PC-9 (cell line): ENCODE measurements at places on chromosomes 1 and 21. TPM values are rescaled to one million over a fixed set of nuclear protein-coding genes. Genes with fewer than 3 reads are reported as not detected.

Gene NRIP1
- total RNA-seq = 25.2 and 33.0 TPM in 2 replicates

DNA sequence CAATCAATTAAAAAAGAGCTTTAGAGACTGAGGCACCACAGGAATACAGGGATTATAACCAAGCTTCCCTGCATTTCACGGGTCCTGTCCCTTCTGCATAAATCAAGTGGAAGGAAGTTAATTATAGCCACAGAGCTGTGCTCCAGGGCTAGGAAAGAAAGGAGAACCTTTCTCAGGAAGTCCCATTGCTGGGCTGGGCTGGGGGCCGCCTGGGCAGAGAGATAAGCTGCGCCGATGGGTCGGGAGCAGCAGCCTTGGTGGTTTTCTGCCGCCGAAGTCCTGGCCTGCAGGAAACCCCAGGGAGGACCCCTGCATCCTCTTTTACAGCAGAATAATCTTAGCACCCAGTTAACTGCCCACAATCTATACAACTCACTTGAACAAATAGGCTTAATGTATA lies 12.6 kb upstream of the CD34 start:
- no peak for DNase-seq

- DNase-seq = no peak
Measured at GRCh38 chr1:55531644-55532043, 316.5 kb upstream of the USP24 start.

DNA sequence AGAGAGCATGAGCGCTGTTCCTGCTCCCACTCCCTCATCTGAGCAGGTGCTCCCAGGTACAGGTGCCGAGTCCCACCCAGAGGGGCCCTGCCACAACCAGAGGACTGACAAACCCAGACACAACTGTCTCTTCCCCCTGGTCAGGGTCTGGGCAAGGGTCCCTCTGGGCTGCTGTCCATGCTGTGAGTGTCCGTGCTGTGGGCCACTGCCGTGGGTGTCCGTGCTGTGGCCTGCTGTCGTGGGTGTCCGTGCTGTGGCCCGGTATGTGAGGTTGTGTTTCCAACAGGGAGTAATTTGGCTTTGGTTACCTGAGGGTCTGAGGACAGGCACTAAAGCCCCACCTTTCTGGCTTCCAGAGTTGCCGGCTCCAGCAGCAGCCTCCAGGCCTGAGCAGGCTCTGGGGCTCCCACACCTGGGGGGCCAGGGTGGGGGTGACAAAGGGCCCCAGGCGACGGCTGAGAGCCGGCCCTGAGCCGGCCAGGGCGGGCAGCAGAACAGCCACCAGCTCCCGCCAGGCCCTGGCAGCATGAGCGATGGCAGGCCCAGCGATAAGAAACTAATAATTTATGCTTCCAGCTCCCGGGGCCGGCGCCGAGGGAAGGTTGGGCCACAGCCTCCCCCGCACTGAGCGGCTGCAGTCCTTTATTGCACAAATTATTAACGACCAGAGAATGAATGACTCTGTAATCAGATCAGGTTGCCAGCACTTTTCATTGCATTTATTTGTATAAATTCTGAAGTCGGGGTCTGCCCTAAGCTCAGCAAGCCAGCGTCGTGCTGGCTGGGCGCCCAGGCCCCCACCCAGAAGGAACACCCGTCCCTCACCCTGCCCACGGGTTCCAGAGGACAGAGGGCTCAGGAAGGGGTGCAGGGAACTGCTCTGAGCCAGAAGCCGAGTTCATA lies 7.3 kb upstream of the SAMD11 start:
- no peak for DNase-seq

- no peak for DNase-seq
Measured at GRCh38 chr1:209157546-209158249, 425.8 kb upstream of the CAMK1G start.

DNA sequence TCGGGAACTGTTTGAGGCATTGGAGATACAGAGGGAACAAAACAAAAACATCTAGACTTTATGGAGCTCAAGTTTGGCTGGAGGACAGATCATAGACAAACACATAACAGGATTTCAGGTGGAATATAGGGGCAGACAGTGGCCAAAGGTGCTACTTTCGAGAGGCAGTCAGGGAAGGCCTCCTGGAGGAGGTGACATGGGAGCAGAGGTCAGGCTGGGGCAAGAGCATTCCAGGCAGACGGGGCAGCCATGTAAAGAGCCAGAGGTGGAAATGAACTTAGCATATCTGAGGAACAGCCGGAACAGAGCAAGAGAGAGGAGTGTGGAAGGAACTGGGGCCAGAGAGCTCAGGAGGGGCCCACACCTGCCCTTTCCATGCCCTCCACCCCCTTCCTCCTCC lies 122.3 kb downstream of the DMRTB1 start:
- no peak for DNase-seq

GRCh38 chr1:205330150-205330549 lies 8.6 kb upstream of the NUAK2 start:
- DNase-seq = no peak
